ENCODE measurements at places on chromosomes 5 and 9.

GRCh38 chr9:16002816-16003215 lies 450.0 kb downstream of the CCDC171 start:
- no peak for DNase-seq

GRCh38 chr5:174045470-174046025 lies at the start of gene NSG2:
Gene NSG2, plus strand, starts transcription at chr5:174045706. Its CDS starts 1,050 bp downstream, at chr5:174046756.
- peak; percentile 35 for DNase-seq

GRCh38 chr5:673831-674629 lies 19.1 kb downstream of the TPPP start:
- DNase-seq: no peak

GRCh38 chr9:31445960-31446359 lies 938.5 kb upstream of the ACO1 start:
- no peak for DNase-seq

DNA sequence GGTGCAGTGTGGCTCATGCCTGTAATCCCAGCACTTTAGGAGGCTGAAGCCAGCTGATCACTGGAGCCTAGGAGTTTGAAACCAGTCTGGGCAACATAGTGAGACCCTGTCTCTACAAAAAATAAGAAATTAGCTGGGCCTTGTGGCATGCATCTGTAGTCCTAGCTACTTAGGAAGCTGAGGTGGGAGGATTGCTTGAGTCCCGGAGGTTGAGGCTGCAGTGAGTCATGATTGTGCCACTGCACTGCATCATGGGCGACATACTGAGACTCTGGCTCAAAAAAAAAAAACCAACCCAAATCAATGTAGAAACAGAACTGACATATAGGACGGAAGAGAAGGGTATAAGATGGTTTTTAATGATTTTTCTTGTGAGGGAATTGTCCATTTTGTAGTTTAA lies 27.7 kb downstream of the G3BP1 start:
- DNase-seq: no peak

GRCh38 chr5:89942171-89942570 lies 467.4 kb downstream of the CETN3 start:
- DNase-seq: no peak

- DNase-seq: no peak
Measured at GRCh38 chr9:133797406-133798105, 59.4 kb upstream of the SARDH start.

DNA sequence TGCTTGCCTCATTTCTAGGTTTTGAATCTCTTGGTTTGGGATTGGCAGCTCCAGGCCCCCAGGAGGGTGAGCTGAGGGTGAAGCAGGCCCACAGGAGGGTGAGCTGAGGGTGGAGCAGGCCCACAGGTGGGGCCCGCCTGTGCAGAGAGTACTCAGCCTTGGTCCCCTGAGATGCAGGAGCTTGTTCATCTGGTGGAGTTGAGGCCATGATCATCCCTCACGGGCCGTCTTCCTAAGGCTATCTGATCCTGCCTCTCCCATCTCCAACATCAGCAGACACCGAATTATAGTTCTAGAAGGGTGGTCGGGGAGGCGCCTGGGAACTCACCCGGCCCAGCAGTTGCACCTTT lies 131.7 kb upstream of the PHYKPL start:
- DNase-seq: no peak

GRCh38 chr5:124342027-124342471 lies 404.4 kb downstream of the ZNF608 start:
- DNase-seq: no peak

DNA sequence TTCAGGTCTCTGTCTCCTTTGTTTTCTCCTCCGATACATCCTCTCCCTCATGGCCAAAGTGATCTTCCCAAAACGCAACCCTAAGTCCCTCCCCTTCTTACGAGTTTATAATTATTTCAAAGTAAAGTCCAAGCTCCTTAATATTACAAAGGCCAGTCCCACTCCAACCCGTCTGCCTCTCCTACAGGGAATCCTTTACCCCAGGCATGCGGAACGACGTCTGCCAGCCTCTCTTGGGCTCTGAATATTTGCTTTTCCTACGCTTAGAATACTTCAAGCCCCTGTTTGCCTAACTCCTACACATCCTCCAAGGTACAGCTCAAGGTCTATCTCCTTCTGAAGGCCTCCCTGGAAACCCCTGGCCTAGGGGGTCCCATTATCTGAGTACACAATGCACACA lies 246.4 kb downstream of the SLIT3 start:
- no peak for DNase-seq

Data from activated CD4-positive, alpha-beta T cell treated with anti-CD3 and anti-CD28 coated beads, Interleukin-2, Interleukin-4, amounts not matched to agents 100 ng/mL and 50 ng/mL, durations not matched to agents 16 hours and 8 hours (primary cell).